ENCODE measurements at places on chromosomes 4 and X. TPM values are rescaled to one million over a fixed set of nuclear protein-coding genes. Genes with fewer than 3 reads are reported as not detected.

The AFP gene
- not detected for total RNA-seq

The ANOS1 gene
- 4.9 TPM for total RNA-seq

The NWD2 gene
- 0.08 TPM for total RNA-seq

DNA sequence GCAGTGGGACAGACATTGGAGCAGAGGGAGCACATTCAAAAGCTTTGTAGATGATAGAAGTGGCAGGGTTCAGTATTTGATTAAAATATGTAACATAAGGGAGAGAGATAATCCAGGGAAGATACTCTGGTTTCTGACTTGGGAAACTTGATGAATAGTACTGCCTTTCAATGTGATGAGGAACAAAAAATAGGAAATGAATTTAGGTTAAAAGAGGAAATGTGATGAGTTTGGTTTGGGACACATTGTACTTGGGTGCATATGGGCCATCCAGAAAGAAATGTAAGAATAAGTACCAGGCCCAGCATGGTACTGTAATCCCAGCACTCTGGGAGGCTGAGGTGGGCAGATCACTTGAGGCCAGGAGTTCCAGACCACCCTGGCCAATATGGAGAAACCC, 20.9 kb upstream of the NDNF start:
- DNase-seq = no peak

GRCh38 chr4:13533670-13534343, 10.5 kb downstream of the NKX3-2 start:
- DNase-seq = no peak

Measured in Right ventricle myocardium inferior (tissue), 1 donor.